ENCODE measurements at places on chromosomes 7 and 10.

- DNase-seq: no peak
These were observed 72.5 kb upstream of the NKX6-2 start for GRCh38 chr10:132858121-132859081.

DNA sequence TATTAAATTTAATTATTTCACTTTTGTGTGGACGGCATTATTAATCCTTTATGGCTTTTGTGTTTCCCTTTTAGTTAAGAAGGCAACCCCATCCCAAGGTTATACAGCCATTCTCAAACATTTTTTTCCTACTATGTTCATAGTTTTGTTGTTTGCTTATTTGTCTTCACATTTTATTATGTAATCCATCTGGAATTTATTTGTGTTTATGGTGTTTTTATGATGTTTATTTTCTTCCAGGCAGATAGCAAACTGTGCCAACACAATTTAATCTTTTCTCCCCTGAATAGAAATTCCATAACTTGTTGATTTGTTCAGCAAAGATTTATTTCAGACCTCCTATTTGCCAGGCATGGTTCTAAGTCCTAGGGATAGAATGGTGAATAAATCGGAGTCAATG lies 42.9 kb downstream of the RAB18 start:
- DNase-seq: no peak

- DNase-seq: no peak
These were observed 25.0 kb downstream of the SPAG6 start for GRCh38 chr10:22370320-22370719.

DNA sequence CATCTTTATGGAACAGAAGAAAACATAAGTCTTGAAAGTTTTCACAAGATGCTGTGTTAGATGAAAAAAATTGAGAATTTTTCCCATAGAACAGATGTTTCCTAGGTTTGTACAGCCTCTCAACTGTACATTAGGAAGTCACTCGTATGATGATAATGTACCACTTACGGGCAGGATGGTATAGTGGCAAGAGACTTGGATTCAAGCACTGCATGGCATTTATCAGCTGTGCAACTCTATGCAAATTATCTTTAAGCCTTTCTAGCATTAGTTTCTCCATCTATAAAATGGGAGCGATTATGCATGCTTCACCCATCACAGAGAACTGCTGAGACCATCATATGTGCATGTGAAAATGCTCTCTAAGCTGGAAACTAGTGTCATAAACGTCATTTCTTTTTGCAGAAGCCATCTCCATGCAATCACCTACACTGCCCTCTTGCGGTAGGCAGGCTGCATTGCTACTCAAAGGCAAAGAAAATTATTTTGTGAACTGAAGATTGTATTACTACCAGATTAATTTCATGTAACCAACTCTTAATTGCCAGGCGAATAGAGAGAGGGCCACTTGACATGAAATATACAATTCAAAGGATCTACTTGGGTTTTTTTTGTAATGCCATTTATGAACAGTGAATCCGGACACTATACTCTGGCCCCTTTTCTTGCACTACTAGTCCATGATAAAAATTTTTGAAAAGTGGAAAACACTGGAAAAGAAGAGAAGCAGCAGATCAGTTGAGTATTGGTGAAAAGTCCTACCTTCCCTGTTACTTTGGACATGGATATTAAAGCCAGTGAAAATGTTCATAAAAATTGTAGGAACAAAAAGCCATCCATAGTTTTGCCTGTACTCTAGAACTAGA lies 102.3 kb downstream of the JAZF1 start:
- no peak for DNase-seq

- no peak for DNase-seq
These were observed 161.4 kb downstream of the RAB11FIP2 start for GRCh38 chr10:117885206-117885829.

DNA sequence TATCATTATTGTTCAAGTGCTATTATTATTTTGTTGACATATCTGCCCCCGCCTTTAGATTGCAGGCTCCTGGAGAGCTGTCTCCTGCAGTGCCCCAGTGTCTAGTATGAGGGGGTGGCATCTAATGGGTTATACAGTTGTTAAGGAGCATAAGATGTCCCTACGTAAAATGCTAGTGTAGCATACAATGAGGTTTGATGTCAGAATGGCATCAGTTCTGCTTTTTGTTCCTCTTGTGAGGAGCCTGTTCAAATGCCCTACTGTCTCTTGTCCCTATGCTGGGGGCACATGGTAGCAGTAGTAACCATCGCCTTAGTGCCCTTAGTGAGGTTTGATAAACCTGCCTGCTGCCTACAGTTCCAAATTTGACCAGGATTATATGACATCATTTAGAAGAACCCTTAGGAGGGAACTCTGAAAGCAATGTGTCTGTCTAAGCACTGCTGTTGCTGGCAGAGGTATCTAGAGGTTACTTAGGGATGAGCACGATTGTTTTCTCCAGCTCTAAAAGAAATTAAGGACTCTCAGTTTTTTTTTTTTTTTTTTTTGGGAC lies 9.7 kb downstream of the CREM start:
- DNase-seq: no peak

DNA sequence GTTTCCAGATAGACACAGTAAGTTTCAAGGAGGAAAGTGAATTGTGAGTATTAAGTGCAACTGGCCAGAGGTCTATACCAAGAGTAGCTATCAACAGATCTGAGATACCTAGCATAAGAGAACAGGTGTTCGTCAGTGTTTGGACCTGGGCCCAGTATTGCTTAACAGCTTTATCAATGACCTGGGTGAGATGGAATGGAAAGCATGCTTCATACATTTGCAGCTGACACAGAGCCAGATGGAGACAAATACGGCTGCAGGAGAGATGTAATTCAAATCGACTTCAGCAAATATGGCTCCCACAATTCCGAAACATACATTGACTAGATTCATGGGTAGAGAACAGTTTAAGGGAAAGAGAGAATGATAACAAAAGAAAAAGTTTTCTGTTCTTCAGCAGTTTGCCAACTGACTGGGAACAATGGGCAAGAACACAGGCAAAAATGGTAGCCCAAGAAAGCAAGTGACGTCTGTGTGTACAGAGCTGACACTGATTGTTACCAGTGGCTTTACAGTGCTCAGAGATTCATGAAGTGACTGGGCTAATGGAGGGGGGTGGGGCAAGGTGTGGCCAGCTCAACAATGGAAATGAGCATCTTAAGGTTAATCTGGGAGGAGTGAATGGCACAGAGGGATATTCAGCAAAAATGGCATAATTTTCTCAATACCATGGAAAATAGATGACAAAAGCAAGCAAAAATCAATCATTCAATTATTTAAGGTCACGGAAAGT lies 28.0 kb upstream of the COBL start:
- DNase-seq: no peak

DNA sequence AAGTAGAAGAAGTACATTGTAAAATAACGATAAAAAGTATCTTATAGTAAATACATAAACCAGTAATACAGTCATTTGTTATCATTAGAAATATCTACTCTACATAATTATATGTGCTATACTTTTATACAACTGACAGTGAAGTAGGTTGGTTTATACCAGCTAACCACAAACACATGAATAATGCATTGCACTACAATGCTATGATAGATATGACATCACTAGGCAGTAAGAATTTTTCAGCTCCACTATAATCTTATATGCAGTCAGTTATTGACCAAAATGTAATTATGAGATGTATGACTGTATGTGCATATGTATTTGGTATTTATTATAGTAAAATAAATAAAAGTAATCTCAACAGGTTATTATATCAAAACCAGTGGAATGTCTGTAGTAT lies 23.4 kb upstream of the SGCE start:
- DNase-seq: no peak

DNA sequence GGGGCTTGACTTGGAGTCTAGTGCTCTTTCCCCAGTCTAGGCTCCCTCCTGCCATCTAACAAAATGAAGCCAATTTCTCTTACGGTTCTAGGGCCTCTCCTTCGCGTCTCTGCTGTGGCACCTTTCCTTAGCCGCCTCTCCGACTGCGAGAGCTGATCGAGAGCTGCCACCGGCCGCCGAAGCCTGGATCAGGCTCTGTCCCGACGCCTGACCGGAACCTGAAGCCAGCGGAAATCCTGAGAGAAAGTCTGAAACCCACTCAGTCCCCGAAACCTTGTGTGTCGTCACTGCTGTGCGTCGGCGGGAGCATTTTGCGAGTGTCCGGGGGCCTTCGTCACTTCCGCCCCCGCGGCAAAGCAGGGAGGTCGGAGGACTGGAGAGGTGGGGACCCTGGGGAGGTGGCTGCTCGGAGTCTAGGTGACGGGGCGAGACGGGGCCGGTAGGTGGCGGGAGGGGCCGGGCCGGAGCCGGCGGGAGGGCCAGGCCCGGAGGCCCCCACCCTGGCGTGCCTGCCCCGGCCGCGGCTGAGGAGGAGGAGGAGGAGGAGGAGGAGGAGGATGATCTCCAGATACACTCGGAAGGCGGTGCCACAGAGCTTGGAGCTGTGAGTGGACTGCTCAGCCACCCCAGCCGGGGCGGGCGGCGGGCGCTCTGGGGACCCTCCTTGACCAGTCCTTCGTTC lies at the start of the genes ECD and FAM149B1:
Gene ECD (minus strand): TSS at position 226 of the 682 bp plus-strand sequence. CDS start 4,071 bp downstream, outside the sequence.
Gene FAM149B1 (plus strand): TSS at position 337 of the 682 bp plus-strand sequence. CDS start 221 bp downstream, at position 558.
- DNase-seq: peak; percentile 81

GRCh38 chr10:124569623-124570470 lies 108.2 kb downstream of the LHPP start:
- DNase-seq: no peak

DNA sequence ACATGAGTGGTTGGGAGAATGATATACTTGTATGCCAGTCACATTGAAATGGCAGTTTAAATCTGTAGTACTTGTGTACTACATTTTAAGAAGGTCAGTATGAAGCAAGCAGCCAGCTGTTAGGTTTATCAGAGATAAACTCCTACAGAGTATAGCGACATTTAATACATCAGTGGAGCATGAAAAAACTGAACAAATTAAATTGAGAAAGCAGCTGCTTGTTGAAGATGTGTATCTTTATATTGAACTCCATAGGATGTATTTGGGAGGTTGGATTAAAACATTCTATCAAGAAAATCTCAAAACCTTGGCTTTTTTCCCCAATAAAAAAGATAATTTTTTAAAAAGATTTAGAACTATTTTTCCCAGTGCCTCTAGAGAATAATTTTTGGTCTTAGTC lies 47.8 kb downstream of the PHF14 start:
- no peak for DNase-seq

GRCh38 chr7:155305231-155305904 lies 7.7 kb downstream of the INSIG1 start:
- DNase-seq: no peak

DNA sequence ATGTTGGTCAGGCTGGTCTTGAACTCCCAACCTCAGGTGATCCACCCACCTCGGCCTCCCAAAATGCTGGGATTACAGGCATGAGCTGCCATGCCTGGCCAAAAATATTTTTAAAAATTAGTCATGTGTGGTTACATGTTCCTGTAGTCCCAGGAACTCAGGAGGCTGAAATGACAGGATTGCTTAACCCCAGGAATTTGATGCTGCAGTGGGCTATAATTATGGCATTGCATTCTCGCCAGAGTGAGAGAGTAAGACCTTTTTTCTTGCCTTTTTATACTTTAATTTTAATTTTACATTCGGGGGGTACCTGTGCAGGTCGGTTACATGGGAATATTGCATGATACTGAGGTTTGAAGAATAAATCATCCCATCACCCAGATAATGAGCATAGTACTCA lies 86.6 kb upstream of the ZNF92 start:
- DNase-seq: no peak

GRCh38 chr10:100987685-100988049 lies 324 bp downstream of the TWNK start:
- no peak for DNase-seq

DNA sequence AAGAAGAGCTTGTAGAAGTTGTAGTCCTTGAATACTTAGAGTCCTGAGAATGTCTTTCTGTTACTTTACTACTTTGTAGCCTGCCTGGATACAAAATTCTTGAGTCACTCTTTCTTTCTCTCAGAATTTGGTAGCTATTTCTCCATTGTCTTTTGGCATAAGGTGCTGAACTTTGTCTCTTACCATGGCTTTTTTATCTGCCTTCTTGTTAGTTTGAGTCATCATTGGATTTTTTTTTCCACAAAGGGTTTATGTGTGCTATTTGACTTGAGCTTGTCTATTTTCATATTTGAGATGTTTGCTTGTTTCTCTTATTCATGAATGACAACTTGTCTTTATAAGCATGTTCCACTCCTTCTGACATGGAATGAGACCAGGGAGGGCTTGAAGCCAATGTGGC lies 74.5 kb upstream of the EXOC6 start:
- no peak for DNase-seq

- DNase-seq: no peak
These were observed 15.9 kb downstream of the GBF1 start for GRCh38 chr10:102261196-102261595.

GRCh38 chr10:106972381-106972780 lies 192.1 kb downstream of the SORCS1 start:
- no peak for DNase-seq

GRCh38 chr7:27080844-27081436 lies 14.9 kb downstream of the HOXA1 start:
- DNase-seq: no peak

GRCh38 chr10:79111427-79111826 lies 42.7 kb downstream of the ZMIZ1 start:
- no peak for DNase-seq

DNA sequence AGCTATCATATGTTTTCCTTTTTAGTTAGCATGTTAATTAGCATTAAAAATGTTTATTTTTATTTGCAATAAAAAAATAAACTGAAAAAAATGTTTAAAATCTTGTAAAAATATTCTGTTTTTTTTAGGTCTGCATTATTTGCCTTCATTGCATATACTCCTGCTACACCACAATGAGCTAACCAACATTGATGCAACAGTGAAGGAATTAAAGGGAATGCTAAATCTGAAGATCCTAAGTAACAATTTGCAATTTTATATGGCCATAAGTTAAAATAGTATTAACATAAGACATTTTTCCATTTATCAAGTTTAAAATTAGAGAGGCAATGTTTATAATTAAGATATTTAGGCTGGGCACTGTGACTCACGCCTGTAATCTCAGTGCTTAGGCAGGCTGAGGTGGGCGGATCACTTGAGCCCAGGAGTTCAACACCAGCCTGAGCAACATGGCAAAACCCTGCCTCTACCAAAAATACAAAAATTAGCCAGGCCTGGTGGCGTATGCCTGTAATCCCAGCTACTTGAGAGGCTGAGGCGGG lies 32.2 kb downstream of the LRRC72 start:
- no peak for DNase-seq
